ENCODE measurements at places on chromosomes 5 and 9.

DNA sequence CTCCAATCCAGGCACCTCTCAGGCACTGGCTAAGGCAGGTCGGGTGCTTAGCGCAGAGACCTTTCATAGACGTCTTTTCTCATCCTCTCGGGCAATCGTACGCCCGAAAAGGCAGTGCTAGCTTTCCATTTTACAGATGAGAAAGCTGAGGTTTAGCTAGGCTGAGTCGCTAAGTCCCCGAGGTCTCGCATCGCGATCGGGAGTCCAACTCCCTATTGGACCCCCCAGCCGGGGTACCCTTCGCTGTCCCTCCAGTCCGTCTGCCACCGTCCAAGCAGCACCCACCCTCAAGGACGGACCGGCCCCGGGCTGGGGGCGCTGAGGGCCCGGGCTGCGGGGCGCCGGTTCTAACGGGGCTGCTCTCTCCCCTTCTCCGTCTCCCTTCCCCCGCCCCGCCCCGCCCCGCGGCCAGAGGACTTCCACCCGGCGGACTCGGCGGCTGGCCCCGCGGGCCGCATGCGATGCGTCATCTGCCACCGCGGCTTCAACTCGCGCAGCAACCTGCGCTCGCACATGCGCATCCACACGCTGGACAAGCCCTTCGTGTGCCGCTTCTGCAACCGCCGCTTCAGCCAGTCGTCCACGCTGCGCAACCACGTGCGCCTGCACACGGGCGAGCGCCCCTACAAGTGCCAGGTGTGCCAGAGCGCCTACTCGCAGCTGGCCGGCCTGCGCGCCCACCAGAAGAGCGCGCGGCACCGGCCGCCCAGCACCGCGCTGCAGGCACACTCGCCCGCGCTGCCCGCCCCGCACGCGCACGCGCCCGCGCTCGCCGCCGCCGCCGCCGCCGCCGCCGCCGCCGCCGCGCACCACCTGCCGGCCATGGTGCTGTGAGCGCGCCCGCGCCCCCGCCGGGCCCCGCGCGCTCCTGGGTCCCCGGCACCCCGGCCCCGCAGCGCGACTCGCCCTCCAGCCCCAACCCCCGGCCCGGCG is 12.5 kb upstream of the EXOSC2 start:
- peak; percentile 61 for DNase-seq

GRCh38 chr5:3092664-3093063 is 341.2 kb upstream of the IRX2 start:
- no peak for DNase-seq

GRCh38 chr9:134209731-134210311 is 45.5 kb upstream of the RNU6ATAC start:
- no peak for DNase-seq

- DNase-seq = no peak
These were observed 355.4 kb upstream of the WWC1 start for GRCh38 chr5:167936022-167936421.

DNA sequence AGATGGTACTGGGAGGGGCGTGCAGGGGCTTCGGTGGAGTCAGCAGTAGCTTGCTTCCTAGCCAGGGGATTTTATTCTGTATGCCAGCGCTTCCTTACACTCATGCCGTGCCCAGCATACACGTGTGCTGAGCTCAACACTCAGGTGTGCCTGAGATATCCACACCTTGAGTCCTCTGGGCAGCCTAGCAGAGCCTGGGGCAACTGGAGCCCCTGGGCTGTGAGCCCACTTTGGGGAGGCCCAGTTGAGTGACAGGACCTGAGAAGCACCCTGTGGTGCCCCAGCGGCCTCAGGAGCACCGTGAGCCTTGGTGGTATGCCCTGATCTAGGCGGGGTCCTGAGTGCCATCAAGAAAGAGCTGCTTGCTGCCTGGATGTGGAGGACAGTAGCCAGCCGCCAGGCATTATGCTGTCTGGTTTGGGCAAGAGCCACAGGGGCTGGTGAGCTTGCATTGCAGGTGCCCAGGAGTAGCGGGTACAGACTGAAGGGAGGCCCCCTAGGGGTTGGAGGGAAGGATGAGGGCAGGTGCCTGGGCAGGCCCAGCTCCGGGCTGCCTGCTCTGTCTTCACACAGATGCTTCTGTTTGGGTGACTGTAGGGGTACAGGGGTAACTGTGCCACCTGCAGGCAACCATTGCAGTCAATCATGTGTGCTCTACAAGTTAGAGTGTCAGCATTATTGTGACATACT is 42.9 kb downstream of the BNIP1 start:
- DNase-seq = peak; percentile 22

- no peak for DNase-seq
These were observed 151.7 kb upstream of the NMUR2 start for GRCh38 chr5:152556784-152557183.

Data from activated CD8-positive, alpha-beta T cell treated with anti-CD3 and anti-CD28 coated beads, Interleukin-2, amount 10 ng/mL, durations not matched to agents 7 days and 5 days (primary cell).